ENCODE measurements at places on chromosomes 5 and 9. TPM values are rescaled to one million over a fixed set of nuclear protein-coding genes. Genes with fewer than 3 reads are reported as not detected.

The TAL2 gene
- not detected for total RNA-seq

The FGFR4 gene
- 51.3 TPM for total RNA-seq

The TOR4A gene
- 2.3 TPM for total RNA-seq

The BARHL1 gene
- total RNA-seq: not detected

DNA sequence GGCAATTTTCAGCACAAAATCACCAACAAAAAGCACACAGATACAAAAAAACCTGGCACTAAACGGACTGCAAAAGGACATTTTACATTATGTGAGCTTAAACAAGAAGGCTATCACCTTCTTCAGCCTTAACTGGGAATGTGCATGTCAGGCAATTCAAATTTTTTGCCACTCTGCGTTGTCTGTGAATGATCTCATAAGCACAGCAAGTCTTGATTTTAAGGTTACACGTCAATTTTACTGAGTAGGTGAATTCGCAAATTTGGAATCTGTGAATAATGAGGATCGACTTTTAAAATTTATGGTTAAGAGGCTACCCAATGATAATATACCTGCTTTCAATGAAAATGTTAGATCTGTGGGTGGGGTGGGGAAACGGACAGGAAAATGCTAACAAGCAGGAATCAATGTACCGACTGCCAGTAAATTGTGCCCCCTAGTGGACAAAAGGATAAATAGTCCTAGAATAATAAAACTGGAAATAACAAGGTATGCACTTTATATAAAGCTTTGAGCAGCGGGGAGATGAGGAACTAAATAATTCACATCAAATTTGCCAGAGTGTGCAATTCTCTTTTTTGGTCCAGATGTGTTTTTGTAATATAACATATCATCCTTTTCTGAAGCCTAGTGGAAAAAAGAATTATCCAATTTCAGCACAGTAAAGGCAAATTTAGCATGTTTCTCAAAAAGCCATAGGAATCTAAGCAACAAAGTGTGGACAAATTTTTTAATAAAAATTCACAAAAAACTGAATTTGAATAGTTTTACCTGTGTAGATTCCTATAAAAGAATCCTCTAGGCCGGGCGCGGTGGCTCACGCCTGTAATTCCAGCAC lies 20.5 kb downstream of the EQTN start:
- DNase-seq: no peak

DNA sequence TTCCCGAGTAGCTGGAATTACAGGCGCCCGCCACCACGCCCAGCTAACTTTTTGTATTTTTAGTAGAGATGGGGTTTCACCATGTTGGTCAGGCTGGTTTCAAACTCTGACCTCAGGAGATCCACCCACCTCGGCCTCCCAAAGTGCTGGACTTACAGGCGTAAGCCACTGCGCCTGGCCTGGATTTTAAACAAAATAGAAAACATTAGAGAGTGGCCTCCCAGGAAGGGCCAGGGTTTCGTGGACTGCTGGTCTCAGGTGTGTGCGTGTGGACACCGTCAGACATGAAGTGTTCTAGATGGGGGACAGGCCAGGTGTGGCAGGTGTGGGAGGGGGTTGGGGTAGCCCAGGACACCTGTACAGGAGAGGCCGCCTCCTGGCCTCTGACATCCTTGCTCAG lies 7.0 kb upstream of the GBGT1 start:
- DNase-seq: no peak

GRCh38 chr5:124061068-124061430 lies 549.1 kb downstream of the CSNK1G3 start:
- no peak for DNase-seq

DNA sequence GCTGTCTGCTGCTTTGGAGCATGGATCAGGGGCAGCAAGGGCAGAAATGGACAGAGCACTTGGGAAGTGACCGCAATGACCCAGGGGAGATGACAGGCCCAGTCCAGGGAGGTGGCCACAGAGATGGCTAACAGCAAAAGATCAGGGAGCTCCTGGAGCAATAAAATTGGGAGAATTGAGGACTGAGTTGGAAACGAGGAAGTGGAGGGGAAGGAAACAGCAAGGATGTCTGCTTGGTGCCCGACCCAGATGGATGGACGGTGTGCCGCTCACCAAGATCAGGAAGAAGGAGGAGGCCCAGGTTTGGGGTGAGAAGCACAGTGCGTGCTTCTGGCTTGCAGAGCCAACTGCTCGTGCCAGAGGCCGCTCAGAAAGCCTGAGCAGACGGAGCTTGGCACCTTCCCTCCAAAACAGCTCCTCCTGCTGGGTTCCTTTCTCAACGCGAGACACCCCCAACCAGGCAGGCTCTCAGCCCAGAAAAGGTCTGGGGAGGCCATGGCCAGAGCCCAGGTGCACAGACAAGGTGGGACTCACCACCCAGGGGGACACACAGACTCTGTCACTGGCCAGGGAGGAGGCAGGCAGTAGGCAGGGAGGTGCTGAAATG lies 1.7 kb upstream of the SLC34A1 start:
- DNase-seq: peak; percentile 39

- no peak for DNase-seq
These were observed 31.2 kb upstream of the CEP120 start for GRCh38 chr5:123454259-123454911.

- no peak for DNase-seq
These were observed 41.6 kb upstream of the FBN2 start for GRCh38 chr5:128579639-128580038.

- no peak for DNase-seq
These were observed 254.8 kb downstream of the CDK5RAP2 start for GRCh38 chr9:120324996-120325642.

All from MG63 (cell line).